ENCODE measurements at places on chromosomes 1 and 21.
A peak's percentile ranks its signal among the peaks of the same experiment; 100 is the strongest.

DNA sequence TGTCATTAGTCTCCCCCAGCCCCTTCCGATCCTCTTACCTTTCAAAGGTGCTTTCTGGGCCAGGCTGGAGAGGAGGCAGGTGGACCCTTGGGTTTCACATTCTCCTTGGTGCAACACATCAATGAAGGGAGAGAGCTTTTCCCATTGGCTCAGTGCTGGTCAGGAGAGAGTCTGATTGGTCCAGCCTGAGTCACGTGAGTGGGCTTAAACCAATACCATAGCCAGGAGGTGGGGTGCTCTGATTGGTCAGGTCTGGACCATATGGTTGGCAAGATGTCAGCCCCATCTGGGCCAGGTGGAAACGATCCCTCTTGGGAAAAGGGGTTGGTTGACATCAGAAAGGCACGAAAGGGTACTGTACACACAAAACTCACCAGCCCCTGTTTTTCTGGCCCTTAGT is 44.8 kb upstream of the ABCG1 start:
- DNase-seq: no peak

DNA sequence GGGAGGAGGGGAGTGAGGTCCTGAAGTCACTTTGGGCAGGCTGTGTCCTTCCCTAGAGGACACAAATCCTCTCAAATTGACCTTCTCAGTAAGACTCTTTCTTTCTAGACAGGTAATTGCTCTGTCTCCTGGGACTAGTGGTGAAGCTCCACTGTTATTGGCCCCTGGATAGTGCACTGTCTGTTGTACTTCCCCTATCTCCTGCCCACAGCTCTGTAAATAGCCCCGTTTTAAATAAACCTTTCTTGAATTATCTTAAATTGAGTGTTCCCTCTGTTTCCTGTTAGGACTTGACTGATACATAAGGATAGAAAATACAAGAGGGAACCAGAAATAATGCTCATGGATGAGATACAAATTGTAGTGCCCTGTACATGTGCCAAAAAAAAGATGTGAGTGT is 229.5 kb upstream of the USP24 start:
- no peak for DNase-seq

DNA sequence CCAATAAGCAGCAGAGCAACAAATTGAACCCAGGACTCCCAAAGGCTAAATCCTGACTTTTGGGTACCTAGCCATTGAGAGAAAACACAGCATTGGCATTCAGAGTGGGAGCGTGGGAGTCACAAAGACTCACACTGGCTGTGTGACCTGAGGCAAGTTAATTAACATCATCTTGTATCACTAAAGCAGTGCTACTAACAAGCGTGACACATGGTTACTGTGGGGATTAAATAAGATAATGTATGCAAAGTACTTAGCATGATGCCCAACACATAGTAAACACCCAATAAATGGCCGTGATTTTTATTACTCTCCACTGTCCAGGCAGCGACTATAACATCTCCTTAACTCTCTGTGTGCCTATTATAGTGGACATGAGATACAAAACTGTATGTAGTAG is 73.3 kb downstream of the CD34 start:
- DNase-seq: no peak

DNA sequence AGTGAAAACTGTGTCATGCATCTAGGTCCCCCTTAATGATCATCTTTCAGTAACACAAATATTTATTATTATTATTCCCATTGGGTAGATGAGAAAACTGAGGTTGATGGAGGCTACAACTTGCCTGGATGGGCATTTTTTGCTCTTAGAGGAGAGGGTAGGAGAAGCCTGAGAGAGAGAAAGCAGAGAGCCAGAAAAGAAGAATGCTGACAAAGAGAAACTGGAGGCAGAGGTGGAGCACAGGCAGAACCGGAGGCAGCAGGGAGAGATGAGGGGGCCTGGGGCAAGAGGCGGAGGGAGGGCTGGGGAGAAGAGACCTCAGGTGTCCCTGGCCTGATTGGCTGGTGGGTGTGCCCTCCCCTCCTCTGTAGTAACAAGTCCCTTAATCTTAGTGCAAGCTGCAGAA is 4.1 kb downstream of the BLACAT1 start:
- DNase-seq: no peak

DNA sequence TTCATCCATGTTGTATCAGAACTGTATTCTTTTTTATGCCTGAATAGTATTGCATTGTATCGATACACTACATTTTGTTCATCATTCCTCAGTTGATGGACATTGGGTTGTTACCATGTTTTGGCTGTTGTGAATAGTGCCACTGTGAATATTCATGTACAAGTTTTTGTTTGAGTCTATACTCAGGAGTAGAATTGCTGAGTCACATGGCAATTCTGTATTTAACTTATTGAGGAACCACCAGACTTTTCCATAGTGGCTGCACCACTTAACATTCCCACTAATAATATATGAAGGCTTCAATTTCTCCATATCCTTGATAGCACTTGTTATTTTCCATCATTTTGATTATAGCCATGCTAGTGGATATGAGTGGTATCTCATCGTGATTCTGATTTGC is 56.2 kb downstream of the ALG6 start:
- no peak for DNase-seq

GRCh38 chr1:184143449-184143848 is 91.9 kb downstream of the TSEN15 start:
- no peak for DNase-seq

DNA sequence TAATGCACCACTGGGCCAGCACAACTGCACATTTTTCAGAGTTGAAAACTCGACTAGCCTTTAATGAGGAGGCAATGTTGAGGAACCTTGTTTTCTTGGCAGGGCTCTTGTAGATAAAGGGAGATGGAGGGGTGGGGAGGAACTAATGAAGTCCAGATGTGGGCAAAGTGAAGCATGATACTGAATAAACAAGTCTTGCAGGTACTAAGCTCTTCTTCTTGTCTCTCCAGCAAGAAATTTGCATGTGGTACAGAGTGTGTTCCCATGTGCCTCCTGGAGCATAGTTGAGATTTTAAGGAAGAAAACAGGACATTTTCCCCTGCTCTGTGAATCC is 47.0 kb downstream of the PLPP3 start:
- DNase-seq: no peak

DNA sequence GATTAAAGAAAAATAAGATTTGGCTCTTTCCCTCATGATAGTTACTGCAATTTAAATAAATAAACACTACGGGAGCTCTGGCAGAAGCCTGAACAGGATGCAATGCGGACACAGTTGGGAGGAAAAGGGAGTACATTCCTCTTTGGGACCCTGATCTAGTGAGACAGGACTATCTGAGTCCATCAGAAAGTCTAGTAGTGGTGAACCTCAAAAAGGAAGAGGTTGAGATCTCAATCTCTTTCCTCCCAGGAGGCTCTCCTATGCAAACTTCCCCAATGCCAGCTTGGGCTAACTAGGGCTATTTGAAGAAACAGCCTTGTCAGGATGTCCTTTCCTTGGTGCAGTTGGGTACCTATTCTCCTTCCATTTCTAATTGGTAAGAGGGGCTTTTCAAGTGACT is 4.9 kb upstream of the ABCD3 start:
- DNase-seq: peak; percentile 78

GRCh38 chr1:109011335-109011734 is 30.6 kb downstream of the WDR47 start:
- DNase-seq: no peak

DNA sequence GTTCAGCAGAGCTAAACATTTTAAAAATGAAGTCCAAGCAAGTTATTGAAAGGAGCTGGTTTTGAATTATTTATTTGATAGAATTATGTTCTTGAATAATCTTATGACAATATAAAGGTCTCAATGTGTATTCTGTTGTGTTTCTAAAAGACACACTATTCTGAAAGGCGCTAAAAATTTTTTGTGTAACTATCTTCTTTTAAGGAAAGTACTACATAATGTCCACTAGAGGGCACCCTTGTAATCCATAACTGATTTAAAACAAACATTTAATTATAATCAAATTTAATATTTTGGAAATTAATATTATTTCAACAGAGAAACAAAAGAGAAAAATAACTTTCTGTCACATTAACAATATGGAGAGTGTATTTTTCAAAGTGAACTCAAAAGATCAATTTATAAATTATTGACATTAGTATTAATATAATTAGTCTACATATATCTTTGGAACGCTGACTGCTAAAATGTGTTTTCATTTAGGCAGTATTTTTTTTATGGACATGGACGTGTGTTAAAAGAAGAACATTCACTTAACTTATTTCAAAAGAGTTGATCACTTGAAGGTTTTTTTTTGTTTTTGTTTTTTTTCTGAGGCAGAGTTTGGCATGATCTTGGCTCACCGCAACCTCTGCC is 248.4 kb downstream of the DENND1B start:
- no peak for DNase-seq

- DNase-seq: no peak
These were observed 8.8 kb upstream of the RNPC3 start for GRCh38 chr1:103516693-103517092.

GRCh38 chr1:154861607-154862094 is 8.4 kb downstream of the KCNN3 start:
- no peak for DNase-seq

GRCh38 chr1:29237852-29238619 is 1.7 kb downstream of the PTPRU start:
- no peak for DNase-seq

DNA sequence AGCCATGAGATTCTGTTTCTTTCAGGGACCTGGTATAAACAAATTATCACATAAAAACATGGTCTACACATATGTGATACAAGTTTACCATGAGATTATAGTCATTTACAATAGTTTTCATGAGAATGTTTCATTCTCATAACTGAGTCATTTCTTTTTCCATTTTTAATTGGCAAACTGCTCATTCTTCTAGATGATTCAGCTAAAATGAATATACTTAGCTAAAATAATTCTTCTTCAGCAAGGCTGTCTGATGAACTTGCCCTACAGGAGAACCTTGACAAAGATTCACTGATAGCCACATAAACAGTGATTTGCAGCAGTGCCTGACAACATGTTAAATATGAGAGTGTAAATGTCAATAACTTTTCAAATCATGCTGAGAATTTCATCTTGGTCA is 253.2 kb downstream of the FMN2 start:
- DNase-seq: no peak

- no peak for DNase-seq
These were observed 225.4 kb upstream of the NRIP1 start for GRCh38 chr21:15289896-15290841.

DNA sequence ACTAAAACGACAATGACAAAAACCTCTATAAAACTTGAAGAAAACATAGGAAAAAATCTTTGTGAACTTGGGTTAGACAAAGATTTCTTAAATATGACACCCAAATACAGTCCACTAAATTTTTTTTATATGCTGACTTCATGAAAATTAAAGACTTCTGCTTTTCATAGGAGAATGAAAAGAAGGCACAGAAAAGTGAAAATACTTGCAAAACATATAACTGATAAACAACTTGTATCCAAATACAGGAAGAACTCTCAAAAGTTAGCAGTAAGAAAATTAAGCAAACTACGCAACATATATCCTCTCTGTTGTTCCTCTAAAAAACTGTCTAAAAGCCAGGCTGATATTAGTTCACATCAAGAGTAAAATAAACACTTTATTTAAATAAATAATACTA is 53.6 kb downstream of the KIFAP3 start:
- no peak for DNase-seq

- no peak for DNase-seq
These were observed 7.4 kb upstream of the TLR5 start for GRCh38 chr1:223150443-223150842.

- no peak for DNase-seq
These were observed 84.9 kb downstream of the CNIH3 start for GRCh38 chr1:224700918-224701531.

GRCh38 chr1:107436552-107437241 is 295.9 kb downstream of the NTNG1 start:
- DNase-seq: no peak

GRCh38 chr21:17636711-17637110 is 24.0 kb upstream of the BTG3 start:
- no peak for DNase-seq

GRCh38 chr21:37266515-37267221 is 466 bp downstream of the VPS26C start:
- no peak for DNase-seq

DNA sequence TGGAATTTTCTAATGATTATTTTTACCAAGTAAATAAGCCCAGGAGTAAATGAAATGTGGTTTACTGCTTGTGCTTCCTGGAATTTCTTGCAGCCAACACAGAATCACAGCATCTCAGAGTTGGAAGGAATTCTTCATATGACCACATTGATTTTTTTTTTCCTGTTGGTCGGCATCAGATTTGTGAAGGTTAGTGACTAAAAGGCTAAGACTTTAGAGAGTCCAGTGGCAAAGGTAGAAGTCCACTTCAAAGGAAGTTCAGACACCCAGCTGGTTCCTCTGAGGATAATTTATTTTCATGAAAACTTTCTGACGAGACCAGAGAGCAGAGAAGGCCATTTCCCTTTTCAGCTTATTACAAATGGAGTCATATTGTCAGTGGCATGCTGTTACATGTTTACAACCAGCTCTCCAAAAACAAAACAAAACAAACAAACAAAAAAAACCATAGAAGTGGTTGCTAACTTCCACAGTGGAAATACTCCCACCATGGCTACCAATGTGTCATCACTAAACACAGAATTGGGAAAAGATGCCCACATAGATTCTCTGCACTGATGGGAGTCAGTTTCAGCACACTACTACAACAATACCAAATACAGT is 77.2 kb upstream of the CDC42BPA start:
- DNase-seq: no peak

- no peak for DNase-seq
These were observed 148.7 kb downstream of the ZNF326 start for GRCh38 chr1:90143591-90143990.

DNA sequence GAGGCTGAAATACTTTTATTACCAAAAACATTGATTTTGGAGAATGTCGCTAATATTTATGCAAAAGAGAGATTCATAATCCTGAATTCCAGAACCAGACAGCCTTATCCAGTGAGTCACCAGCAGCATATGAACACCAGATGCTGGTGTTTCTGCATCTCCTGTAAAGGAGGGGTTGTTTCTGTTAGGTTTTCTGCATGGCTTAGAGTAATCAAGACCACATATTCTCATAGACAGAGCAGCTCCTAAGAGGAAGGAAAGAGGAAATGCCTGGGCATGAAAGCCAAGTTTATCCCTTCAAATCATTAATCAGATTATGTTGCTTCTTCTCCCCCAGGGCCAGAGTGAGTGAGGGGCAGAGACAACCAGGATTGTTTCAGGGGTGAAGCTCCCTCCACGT is 86.2 kb downstream of the NGF start:
- DNase-seq: peak; percentile 9

DNA sequence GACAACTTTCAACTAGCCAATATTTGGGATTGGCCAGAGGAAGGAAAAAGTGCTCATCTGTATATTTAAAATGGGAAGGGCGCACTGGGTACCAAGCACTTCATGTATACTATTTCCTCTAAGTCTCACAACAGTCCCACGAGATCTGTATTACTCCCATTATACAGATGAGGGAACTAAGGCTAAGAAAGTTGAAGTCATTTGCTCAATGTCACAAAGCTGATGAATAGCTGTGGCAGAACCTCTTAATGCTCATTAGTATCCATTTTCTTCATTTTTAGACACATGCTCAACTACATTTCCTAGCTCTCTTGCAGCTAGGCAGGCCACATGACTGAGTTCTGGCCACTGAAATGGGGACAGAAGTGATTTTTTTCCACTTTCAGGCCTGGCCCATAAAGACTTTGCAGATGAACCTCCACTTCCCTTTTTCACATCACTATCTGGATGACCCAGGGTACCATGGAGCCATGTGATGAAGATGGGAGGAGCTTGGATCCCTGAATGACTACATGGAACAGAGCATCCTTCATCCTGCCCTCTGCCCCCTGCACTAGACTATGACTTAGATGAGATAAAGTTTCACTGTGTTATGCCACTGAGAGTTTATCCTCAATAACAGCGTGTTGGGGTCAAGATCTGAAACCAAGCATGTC is 31.8 kb downstream of the ATF3 start:
- no peak for DNase-seq

Measured in GDM1 (cell line).